Ovary (tissue), 10 donors: ENCODE measurements at places on chromosomes 12 and 14. TPM values are rescaled to one million over a fixed set of nuclear protein-coding genes. Genes with fewer than 3 reads are reported as not detected.

- H3K36me3 ChIP-seq, result no peaks in the 10 kb centered on the region
- no peak overlapping the region for H3K27ac ChIP-seq
- no peak for DNase-seq
- no peaks in the 10 kb centered on the region for H3K27me3 ChIP-seq
- H3K4me1 ChIP-seq, result peaks cover 15% of the 10 kb centered on the region
These were observed 131.9 kb downstream of the GPR135 start for GRCh38 chr14:59333235-59333634.

DNA sequence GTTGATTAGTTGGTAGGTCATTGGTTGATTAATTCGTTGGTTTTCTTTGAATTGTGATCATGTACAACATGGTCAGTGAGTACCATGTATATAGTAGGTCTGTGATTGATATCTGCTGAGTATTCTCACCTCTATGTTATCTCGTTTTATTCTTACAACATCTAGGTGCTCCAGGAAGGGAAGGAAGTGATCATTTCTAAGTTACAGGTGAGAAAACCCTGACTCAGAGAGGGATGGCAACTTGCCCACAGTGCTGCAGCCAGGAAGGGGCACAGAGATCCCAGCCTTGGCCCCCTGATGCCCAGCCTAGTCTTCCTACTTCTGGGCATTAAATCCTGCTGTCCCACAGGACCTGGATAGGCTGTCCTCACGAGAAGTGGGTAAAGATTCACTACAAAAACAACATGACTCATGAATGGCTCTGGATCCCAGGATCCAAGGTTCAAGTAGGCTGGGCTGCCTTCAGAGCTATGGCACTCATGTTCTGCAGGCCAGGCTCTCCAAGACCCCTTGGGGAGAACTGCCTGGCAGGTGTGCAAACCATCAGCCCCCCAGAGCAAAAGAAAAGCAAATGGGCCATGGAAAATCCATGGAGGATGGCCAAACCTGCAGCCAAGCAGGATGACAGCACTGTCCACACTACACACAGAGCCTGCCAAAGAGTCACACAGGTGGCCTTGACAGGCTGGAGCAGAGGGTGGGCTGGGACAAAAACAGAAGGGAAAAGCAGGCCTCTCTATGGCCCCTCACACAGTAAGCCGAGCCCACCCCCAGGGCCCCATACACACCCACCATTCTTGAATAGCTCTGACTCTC, 146.2 kb downstream of the BCL11B start:
- no peaks in the 10 kb centered on the region for H3K4me1 ChIP-seq
- H3K4me3 ChIP-seq, result no peak overlapping the region
- no peak overlapping the region for H3K27ac ChIP-seq
- H3K27me3 ChIP-seq, result no peaks in the 10 kb centered on the region
- no peaks in the 10 kb centered on the region for H3K36me3 ChIP-seq
- DNase-seq, result no peak

GRCh38 chr12:129049917-129050316, 196.6 kb downstream of the GLT1D1 start:
- no peaks in the 10 kb centered on the region for H3K27me3 ChIP-seq
- H3K4me1 ChIP-seq, result no peaks in the 10 kb centered on the region
- no peaks in the 10 kb centered on the region for H3K36me3 ChIP-seq
- DNase-seq, result no peak
- no peak overlapping the region for H3K27ac ChIP-seq

KLRC2 gene
- total RNA-seq, result 1.2 TPM

TAS2R30 gene
- 3.2 TPM for total RNA-seq

ARHGEF40 gene
- total RNA-seq, result 85.9 TPM

OR11H12 gene
- not detected for total RNA-seq
